ENCODE measurements at places on chromosomes 12 and 14.

DNA sequence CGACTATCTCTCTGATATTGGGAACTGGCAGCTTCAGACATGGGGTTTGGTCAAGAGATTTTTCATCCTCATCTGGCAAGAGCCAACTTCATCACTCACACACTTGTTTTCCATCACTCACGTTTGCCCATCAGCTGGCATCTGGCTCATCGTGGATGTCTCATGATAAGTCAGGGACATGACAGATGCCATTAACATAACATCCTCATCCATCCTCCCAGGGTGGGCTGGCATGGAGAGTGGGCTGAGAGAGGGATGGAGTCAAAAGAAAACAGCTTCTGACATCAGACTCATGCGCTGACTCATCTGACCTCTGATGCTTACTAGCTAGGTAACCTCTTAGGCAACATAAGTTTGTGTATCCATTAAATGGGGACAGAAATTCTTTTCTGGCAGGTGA is 1.8 kb upstream of the VSX2 start:
- DNase-seq, result no peak

DNA sequence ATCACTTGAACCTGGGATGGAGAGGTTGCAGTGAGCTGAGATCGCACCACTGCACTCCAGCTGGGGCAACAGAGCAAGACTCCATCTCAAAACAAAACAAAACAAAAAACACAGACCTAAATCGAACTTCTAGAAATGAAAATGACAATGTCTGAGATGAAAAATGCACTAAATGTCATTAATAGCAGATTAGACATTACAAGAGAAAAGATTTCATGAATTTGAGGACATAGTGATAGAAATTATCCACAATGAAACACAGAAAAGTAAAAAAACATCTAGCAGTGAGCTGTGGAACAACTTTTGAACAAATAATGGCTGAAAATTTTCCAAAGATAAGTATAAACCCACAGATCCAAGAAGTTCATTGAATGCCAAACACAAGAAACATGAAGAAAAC is 35.2 kb downstream of the BICDL1 start:
- DNase-seq, result no peak

DNA sequence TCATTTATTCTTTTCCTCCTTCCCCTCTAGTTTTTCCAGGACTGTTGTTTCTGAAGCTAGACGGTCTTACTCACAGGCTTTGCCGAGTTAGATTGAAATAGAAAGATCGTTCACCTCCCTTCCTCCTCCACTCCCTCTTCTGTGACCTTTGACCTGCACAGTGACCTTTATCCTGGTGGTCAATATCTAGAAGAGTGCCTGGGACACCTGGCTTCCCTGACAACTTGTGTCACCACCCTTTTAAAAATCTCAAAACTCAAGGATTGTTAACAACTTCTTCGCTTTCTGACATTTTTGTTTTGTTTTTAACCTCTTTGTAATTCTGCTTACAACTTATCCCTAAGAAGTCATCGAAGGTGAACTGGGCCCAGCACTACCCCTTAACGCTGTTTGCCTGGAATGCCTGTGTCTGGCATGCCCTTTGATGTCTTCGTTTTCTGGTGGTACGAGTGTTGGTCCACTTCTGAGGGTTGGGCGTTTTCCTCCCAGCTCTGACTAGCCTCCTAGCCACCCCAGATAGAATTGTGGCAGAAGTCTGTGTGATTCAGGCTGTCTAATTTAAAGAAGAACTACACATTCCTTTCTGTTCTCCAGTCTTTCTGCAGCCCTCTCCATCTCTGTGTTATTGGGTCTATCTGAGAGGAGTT is 2.8 kb upstream of the KRT75 start:
- no peak for DNase-seq

- no peak for DNase-seq
Observed at GRCh38 chr12:72031066-72031465, 92.4 kb downstream of the TPH2 start.
